Stimulated activated CD4-positive, alpha-beta T cell treated with anti-CD3 and anti-CD28 coated beads, Interleukin-15, amount 100 ng/mL, for 1 hour (primary cell): ENCODE measurements at places on chromosomes 4 and X.

DNA sequence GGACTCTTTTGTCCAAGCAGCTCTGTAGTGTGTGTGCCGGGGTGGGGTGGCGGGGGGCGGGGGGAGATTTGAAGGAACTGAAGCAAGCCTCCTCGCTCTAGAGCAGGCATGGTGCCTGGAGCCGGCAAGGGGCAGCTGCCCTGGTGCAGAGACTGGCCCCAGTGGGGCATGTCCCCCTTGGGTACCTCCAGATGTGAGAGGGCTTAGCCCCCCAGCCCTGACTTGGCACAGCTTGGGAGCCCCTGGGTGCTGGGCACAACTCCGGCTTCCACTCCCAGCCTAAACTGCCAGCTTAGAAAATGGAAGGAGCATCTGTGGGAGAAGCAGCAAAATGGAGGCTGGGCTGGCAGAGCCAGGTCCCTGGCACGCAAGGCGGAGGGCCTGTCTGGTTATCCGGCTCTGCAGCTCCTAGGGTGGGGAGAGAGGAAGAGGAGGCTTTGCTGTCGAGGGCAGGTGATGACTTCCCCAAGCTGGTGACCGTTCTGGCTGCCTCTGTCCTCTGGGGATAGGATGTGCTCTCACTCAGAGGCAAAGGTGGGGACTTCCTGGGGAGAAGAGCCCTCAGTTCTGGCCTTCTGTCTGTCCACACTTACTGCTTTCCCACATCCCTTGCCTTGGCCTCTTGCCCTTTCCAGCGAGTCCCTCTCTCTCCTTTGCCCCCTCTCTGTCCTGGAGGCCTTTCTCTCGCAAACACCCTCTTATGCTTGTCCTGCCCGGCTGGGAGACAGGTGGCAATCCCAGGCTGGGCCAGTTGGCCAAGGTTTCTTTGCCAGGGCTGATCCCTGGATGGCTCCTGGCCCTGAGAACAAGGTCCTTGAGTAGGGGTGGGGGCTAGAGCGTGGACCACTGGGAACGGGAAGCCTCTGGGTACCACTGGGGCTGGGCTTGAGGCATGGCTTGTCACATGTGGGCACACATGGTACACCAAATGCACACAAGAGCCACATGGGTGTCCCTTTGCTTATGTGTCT lies 2.0 kb downstream of the DLG3 start:
- no peak for DNase-seq

- no peak for DNase-seq
These were observed 25.5 kb downstream of the GPAT3 start for GRCh38 chr4:83561381-83561780.

GRCh38 chr4:125389713-125390112 lies 75.0 kb downstream of the FAT4 start:
- no peak for DNase-seq

- DNase-seq, result no peak
These were observed 95.4 kb upstream of the ADRA2C start for GRCh38 chr4:3670521-3671519.

GRCh38 chr4:53551958-53552357 lies 39.3 kb downstream of the LNX1 start:
- no peak for DNase-seq

DNA sequence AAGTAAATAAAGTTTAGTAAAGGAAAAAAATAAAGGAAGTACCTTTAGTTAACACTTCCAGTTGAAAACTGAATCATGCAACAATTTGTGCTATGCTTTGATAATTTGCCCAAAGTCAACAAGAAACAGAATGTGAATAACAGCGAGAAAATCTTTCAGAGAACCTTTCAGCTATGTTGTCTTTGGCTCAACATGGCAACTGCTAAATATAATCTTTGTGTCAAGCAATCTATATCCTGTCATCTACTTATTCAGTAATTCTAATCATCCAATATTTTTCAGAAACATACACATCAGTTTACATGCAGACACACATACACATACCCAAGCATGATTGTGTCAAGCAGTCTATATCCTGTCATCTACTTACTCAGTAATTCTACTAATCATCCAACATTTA lies 136.0 kb upstream of the PABPC4L start:
- DNase-seq, result no peak

DNA sequence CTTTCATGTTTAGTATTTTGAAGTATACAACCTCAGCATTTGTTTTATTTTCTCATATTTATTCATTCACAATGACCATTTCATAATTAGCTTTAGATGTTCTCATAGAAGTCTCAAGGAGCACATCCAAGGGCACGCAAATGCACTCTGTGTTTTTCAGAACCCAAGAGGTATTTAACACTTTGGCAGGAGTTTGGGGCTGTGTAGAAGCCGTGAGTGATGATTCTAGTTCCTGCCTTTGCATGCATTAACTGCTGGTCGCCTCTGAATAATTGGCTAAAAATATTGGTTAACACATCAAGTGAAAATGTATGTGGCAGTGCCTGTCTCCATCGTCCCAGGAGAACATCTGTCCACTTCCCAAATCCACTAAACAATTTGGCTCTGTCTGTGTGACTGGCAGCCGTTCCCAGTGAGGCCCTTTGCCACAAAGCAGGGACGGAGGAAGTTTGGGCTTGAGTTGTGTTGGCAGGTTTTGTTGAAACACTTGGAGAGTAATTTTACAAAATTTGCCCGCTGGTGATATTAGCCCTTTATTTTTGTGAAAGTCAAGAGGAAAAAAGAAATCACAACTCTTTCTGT lies 730.7 kb upstream of the SLIT2 start:
- DNase-seq, result no peak

DNA sequence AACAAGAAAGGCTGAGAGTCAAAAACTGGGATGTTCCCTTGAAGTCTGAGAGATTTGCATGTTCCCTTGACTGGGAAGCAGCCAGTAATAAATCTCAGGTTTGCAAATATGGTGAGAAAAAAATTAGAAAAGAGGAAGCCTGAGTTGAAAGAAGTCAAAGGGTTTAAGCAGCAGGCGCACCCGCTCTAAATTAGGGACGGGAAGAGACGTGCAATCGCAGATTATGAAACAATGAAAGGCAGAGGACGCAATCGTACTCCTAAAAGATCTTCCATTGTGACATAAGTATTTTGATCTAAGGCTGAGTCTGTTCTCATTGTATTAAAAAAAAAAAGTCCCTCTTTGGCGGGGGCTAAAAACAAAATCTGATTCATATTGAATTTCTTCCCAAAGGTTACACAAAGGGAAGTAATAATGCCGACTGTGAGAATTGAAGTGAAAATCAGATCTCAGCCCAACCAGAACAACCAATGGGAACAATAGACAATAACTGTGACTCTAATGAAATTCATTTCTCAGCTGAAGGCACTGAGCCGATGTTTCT lies 28.2 kb downstream of the SAT1 start:
- DNase-seq, result no peak

DNA sequence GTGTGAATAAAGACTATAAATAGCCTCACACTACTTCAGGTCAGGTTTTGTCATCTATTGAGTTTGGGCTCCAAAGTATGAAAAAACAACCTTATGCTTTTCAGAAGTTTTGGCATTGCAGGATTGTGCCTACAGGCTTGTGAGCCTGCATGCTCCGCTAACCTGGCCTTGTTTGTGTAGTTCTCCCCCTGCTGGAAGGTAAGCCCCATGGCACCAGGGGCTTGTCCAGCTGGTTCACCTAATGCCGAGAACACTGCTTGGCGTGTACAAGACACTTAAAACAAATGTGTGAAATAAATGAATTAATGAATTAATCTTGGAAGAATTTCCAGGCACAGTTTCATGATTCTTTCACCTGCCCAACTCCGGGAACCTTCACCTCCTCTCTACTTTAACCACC lies 1.8 kb upstream of the HSD17B10 start:
- peak; percentile 17 for DNase-seq

DNA sequence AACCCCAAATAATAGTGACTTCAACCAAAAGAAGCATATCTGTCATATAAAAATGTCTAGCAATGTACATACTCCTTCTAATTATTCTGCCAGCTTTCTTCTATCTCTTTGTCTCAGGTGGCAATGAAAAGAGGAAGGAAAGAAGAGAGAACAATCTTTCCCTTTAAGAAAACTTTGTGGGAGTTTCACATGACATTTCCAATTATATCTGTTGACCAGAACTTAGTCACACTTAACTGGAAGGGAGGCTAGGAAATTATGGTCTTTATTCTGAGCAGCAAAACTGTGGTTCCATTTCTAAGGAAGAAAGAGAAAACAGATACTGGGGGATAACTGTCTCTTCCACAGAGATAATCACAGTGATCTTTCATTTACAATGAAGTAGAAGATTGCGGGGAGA lies 12.9 kb upstream of the MAOA start:
- no peak for DNase-seq

DNA sequence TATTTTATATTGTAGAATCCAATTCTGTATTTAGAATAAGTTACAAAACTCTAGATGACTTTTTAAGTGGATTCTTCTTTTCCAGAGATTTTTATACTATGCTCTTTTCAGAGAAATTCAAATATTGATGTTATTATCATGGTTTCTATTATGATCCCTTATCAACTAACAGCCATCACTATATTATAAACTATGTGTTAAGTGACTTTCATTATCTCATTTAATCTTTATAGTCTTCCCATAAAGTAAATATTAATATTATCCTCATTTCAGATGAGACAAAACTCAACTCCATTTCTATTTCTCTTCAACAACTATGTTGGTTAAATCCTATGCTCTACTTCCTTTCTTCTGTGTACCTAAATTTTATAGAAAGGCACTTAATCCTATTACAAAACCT lies 132.6 kb downstream of the ANKRD50 start:
- DNase-seq, result no peak

DNA sequence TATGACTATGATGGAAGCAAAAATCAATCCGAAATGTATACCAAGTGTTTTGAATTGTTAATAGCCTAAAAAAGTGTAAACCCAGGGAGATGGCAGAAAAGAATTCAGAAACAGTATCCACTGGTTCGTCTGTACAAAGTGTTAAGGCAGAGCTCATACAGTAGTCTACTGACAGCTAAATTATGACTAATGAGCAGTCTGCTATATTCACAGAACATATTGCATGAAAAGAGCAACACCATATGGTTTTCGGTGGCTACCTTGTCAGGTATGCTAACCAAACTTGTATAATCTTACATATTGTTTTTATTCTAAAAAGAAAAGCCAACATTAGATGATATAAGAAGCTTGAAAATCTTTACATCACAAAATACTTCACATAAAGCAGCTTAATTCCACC lies 18.5 kb downstream of the EPHA5 start:
- DNase-seq, result no peak

- DNase-seq, result no peak
These were observed 235.4 kb downstream of the HNRNPD start for GRCh38 chr4:82138374-82138773.

- DNase-seq, result no peak
These were observed 198.1 kb downstream of the SOWAHB start for GRCh38 chr4:76699751-76700310.

DNA sequence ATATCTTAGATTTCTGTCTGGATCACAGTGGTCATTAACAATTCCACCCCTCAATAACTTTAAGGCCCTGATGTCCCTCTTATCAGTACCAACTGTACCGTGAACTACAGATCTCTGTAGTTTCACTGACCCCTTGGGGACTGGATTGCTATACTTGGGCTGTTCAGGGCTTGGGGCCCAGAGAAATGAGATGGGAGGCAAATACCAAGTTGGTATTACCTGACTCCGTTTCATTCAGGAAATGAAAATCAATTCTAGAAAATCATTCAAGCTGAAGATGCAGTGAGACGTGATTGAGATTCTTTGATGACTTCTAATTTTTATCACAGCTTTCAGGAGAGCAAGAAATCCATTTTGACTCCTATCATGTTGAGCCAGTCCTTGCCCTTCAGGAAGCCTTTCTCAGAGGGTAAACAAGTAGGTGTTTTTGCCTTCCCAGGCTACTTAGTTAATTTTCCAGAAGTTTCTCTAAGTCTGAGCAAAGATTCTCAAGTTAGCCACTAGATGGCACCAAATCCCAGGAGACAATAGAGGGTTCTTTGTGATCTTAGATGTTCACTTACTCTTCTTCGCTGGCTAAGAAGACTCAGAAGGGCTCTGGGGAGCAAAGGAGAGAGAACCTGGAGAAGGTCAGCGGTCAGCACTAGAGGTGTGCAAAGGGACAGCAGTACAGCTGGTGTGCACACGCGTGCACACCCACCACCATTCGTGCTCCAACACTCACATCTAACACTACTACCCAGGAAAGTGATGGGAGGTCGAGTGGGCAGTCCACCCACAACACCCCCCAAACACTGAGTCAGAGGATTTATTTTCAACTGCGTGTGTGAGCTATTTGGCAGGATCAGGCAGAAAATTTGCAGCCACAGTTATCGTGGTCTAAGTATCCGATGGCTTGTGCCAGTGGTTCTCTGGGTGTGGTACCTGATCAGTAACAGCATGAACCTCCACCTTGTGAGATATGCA lies 7.4 kb downstream of the HNRNPH2 start:
- no peak for DNase-seq

GRCh38 chrX:83504721-83505479 lies 3.2 kb upstream of the POU3F4 start:
- DNase-seq, result no peak

DNA sequence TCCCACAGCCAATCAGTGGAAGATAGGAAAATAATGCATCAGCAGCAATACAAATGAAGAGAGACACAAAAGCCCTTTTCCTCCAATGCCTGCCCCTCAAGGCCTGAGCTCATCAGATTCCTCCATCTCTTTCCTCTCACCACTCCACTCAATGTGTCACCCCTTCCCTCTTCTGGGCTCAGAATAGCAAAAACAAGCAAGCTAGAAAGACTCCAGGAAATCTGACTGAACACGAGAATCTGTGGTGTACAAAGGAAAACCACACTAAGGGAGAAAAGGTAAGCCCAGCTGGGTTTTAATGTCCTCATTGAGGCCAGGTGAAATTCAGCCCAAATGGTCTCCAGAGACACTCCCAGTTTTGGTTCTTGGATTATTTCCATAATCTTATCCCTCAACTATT lies 46.3 kb downstream of the ARHGEF9 start:
- DNase-seq, result no peak
